Kidney capillary endothelial cell (primary cell): ENCODE measurements at places on chromosomes 5 and 9.
A peak's percentile ranks its signal among the peaks of the same experiment; 100 is the strongest.

GRCh38 chr9:95650720-95651119 is 133.9 kb upstream of the PTCH1 start:
- DNase-seq: no peak

- no peak for DNase-seq
Measured at GRCh38 chr9:34375901-34376595, 650 bp downstream of the MYORG start.

GRCh38 chr9:20095430-20096092 is 306.7 kb upstream of the SLC24A2 start:
- no peak for DNase-seq

DNA sequence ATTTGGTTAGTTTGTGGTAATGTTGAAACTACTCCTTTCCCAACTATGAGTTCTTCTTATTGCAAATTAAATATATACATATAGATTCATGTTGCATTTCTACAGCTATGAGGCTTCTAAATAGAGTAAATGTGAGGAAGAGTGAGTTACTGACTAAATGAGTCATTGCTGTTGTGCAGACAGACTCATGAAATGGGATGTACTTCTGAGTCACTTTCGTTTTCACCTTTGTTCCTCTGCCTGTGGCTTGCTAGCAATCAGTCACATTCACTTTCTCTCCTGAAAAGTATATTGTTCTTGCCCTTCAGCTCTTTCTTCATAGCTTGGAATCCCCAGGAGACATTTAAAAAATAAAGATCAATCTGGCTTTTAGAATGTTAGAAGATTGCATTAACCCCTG is 295.5 kb upstream of the SMC2 start:
- DNase-seq: peak; percentile 78

DNA sequence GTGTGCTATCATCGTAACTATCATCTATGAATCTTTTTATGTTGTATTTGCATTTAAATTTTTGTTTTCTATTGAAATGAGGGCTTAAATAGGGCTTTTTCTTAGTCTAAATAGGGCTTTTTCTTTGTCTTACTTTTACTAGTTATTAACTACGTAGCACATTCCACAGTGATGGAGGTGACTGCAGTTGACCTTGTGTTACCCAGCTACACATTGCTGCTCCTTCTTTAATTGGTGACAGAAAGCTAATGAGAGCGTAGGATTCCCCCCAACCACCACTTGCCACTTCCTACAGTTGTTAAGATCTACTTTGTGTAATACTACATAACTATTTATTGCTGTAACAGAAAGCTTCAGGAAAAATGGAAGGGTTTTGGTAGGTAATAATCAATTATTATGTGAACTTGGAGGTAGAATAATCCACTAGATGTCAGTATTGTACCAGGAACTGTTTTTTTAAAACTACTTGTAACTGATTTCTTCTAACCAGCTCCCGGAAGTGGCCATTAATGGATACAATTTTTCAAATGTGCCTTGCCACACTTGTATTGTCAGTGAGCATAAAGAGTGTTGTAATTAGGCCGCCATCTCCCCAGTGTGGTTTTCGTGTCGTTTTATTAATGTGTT is 18.0 kb downstream of the MTRR start:
- peak; percentile 60 for DNase-seq
